ENCODE measurements at places on chromosomes 1 and 21.

DNA sequence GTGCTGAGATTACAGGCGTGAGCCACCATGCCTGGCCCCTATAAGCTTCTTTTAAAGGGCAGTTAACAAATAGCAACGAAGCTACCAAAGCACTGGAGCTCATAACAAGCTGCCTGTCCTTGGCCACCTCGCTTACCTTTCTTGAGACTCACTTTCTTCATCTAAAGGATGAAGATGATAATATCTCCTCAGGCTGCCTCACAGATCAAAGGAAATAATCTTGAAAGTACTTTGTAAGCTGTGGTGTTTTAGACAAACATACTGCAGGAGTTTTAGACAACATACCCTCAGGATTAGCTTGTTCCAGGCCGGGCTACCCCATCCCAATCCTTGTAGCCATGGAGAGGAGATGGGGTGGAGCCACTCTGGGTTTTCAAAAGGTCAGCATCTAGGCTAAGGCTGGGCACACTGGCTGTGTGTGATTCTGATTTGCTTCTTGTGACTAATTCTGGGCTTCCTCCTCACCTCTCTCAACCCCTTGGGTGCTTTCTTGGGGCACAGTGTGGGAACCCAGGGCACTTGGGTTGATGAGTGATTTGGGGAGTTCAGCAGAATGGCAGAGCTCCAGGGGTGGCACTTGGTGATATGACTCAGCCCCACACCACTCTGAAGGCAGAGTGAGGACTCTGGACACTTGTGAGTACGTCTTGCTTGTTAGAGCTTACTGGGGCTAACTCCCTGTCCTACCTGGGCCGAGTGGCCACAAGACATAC, 5.2 kb downstream of the GPR25 start:
- DNase-seq, result no peak

GRCh38 chr1:172476218-172476811, 32.4 kb upstream of the PIGC start:
- no peak for DNase-seq

GRCh38 chr21:36749935-36750575, 51.1 kb downstream of the SIM2 start:
- DNase-seq, result no peak

DNA sequence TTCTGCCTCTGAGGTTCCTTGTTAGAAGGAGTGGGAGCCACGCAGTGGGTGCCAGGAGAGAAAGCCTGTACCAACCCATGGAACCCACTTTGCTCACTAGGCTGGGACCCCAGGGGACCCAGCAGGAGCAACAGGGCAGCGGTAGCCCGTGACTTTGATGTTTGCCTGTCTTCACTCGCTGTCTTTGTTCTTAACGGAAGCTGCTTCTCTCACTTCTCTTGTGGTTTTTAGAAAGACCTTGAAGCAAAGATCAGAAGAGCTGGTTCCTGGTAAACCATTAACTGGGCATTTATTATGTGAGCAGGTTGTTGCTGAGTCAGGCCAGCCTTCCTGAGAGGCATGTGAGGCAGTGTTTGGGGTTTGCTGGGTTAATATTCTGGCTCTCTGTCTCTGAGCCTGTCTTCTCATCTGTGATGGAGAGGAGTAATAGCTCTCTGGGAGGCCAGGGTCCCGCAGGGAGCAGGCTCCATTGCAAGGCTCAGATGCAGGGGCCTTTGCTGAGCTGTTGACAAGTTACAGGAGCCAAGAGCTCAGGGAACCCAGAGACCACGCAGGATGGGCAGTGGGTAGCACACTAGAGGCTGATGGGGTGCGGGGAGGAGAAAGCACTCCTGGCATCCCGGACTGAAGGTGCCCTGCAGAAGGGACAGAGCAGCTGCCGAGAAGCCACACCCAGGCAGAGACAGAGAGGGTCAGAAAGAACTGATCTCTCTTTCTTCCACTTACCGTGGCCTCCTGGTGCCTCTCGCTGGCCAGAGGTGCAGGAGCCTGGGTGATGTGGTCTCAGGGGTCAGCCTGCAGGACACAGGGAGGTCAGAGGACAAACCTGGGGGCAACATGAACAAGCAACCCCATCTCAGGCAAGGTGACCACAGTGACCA, 367.5 kb upstream of the C1orf174 start:
- no peak for DNase-seq

DNA sequence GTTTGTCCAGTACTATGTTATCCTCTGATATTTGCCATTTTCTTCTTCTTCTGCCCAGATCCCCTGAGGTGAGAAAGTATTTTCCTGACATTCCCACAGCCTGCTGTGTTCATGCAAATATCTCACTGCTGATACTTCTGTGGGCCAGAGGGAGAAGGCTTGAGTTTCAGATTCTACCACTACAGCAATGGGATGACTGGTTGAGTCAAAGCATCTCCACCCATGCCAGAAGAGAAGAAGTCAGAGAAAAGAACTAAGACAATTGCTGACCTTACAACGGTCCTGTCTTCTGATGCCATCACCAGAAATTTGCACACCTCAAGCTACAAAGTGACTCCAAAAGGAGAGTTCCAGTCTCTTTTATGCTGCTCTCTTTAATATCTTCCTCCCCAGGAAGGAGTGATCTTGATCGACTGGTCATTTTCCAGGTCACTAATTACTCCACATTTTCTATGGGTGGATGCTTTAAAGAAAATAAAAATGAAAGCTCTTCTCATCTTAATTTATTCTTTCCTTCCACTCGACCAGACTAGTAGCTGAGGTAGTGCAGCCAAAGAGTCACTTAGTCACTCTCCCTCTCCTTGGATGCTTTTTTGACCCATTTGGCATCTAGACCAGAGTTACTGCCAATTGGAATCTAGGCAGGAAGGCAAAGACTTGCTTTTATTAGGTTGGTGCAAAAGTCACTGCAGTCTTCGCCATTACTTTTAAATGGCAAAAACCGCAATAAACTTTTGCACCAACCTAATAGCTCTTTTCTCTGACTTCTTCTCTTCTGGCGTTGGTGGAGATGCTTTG, 195.1 kb downstream of the PTPRC start:
- no peak for DNase-seq

- DNase-seq, result no peak
These were observed 109.5 kb upstream of the UBE2U start for GRCh38 chr1:64093941-64094340.

DNA sequence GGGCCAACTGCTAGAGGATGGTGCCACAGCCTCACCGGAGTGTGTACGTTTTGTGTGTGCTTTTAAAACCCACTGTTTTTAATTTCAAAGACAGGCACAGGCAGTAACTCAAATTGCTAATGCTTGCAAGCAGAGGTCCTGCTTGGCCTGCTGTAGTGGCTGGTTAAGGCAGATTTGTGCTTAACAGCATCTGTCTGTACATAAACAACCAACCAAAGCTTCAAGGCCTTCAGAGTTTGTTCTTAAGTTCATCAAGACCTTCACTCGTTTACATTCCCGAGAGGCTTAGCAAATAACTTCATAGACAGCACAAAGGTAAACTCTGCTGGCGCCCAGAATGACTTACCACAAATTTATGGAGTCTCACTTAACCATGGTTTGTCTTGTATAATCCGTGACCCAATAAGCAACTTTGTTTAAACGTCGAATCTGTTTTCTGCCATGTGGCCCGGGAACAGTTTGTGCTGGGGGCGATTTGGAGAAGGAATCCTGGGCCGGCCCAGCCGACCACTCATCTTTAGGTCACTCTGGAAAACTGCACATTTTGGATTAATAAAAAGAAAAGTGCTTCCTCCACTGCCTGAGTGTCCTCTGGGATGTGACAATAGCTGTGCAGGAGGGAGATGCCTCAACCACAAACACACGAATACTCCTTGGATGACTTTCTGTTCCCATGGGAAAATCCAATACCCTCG, 58.1 kb downstream of the CAPZB start:
- DNase-seq, result peak; percentile 52

GRCh38 chr1:184910691-184911091, 63.6 kb downstream of the NIBAN1 start:
- peak; percentile 26 for DNase-seq

DNA sequence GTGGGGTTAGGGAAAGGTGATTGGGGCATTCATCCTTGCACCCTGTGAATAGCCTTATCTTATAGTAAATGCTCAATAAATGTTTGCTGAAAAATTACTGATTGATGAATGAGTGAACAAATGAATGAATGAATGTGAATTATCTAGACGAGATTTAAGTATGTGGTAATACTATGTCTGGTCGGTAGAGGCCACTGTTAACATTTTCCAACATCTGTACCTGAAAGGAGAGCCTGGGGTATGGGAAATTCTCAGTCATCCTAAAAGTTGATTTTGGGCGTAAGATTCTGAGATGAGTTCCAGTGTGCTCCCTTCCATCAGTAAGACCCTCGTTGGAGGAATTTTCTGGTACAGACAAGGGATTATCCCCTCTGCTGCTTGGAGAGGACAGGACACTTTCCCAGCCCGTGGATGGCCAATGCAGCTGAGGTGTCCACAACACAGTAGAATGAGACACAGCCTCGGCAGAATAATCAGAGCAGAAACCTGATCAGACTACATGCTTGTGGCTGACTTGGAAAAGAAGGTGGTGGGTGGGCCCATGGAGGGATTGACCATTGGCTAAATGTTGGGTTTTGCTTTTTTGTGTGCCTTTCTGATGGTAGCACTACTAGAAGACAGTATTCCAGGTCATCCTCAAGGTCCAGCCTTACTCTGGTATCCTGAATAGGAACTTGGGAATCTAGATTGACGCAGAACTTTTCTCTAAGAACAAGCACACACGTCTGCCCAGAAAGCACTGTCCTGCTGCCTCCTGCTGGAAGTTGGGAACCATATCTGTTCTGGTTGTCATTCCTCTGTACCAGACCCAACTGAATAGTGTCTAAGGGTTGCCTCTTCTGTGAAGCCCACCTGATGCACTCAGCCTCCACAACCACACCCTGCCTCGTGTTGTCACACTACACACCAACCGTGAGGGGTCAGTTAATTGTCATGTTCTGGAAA, 262.0 kb downstream of the TNR start:
- DNase-seq, result no peak

DNA sequence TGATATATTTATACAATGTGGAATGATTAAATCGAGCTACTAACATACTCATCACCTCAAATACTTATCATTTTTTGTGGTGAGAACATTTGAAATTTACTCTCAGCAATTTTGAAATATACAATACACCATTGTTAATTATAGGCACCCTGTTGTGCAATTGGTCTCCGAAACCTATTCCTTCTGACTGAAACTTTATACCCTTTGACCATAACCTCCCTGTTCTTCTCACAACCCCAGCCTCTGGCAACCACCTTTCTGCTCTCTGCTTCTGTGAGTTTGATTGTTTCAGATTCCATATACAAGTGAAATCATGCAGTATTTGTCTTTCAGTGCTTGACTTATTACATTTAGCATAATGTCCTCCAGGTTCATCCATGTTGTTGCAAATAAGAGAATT, 49.5 kb downstream of the SETD4 start:
- no peak for DNase-seq

- DNase-seq, result no peak
These were observed 181.0 kb upstream of the FGGY start for GRCh38 chr1:59115865-59116264.

GRCh38 chr1:28894785-28895184, 19.6 kb upstream of the EPB41 start:
- no peak for DNase-seq

GRCh38 chr21:39051588-39051949, 131.7 kb downstream of the PSMG1 start:
- no peak for DNase-seq

- no peak for DNase-seq
These were observed 353.7 kb upstream of the GREM2 start for GRCh38 chr1:240965581-240966091.

DNA sequence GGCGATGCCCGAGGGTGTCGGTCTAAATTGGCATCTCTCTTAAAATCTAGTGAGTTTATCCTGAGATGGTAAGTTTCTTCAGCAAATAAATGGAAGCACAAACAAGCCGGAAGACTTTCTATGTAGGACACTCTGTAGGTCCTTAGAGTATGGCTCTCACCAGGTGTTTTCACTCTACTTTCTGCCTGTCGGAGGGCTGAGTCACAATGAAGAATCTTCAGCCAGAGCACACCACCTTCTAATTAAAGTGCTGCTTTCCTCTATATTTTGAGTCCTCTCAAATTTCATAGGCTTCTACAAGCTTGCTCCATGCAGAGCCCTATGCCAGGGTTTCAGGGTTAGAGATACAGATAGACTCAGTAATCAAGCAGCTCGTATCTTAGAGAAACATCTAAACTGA, 27.1 kb downstream of the KCNK1 start:
- no peak for DNase-seq

GRCh38 chr1:41936107-41936506, 17.4 kb upstream of the HIVEP3 start:
- no peak for DNase-seq
